ENCODE measurements at places on chromosomes 11 and 22.

- DNase-seq: no peak
These were observed 25.8 kb downstream of the MRGPRD start for GRCh38 chr11:68954836-68955606.

GRCh38 chr11:35100013-35100383 is 39.0 kb upstream of the CD44 start:
- no peak for DNase-seq

GRCh38 chr22:39468487-39469325 is 11.9 kb downstream of the MGAT3 start:
- DNase-seq: no peak

DNA sequence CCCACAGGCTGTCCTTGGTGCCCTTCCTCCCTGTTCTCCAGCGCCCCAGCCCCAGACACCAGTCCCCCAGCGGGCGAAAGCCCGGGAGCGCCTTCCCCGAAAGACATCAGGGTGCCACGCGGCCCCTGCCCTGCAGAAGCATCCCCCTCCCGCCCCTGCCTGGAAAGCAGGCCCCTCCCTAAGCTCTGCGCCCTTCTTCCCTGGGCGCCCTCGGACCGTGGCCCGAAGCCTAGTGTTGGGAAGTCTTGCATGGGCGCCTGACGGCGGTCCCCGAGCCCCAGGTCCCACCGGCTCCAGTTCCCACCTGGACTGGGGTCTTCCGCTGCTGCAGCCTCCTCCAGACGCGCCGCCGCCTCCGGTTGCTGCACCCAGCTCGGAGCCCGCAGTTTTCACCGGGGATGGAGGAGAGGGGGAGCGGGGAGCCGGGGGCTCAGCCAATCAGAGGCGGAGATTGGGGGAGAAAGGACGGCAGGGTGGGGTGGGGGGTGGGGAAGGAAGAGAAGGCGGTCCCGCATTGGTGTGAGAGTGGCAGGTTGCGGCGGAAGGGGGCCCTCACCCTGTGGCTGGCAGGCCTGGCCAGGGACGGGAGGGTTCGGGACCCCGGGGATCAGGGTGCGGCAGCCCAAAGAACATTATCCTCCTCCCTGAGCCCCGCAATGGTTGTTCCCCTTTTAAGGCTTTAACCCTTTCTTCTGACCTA is at the start of gene THY1:
TSS of gene THY1 (minus strand) at position 364 of the 700 bp plus-strand sequence. CDS start 2,267 bp downstream, outside the sequence.
- no peak for DNase-seq

GRCh38 chr11:26335903-26336302 is 4.0 kb downstream of the ANO3 start:
- DNase-seq: no peak

DNA sequence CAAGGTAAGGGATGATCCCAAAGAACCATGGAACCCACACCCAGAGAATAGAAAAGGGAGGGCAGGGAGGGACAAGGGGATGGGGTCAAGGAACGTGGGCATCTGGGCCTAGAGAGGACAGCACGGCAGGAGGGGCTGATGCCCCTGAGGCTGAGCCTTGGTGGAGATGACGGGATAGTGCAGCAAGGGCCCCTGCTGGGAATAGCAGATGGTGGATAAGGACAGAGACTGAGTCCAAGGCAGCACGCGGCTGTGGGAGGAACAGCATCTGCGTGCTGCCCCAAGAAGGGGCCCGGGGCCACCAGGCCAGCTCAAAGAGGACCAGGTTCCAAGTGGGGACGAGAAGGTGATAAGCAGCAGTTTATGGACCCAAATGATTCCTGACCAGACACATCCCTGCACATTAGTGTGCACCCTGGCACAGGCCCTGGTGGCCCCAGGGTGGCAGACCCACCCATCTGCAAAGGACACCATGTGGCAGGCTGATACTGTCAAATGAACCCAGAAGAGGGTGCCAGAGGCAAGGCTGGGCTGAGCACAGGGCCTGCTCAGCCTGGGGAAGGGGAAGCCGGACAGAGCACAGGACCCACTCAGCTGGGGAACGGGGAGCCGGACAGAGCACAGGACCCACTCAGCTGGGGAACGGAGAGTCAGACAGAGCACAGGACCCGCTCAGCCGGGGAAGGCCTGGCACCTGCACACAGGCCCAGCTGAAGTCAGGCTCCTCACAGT is 12.8 kb upstream of the TESMIN start:
- no peak for DNase-seq

DNA sequence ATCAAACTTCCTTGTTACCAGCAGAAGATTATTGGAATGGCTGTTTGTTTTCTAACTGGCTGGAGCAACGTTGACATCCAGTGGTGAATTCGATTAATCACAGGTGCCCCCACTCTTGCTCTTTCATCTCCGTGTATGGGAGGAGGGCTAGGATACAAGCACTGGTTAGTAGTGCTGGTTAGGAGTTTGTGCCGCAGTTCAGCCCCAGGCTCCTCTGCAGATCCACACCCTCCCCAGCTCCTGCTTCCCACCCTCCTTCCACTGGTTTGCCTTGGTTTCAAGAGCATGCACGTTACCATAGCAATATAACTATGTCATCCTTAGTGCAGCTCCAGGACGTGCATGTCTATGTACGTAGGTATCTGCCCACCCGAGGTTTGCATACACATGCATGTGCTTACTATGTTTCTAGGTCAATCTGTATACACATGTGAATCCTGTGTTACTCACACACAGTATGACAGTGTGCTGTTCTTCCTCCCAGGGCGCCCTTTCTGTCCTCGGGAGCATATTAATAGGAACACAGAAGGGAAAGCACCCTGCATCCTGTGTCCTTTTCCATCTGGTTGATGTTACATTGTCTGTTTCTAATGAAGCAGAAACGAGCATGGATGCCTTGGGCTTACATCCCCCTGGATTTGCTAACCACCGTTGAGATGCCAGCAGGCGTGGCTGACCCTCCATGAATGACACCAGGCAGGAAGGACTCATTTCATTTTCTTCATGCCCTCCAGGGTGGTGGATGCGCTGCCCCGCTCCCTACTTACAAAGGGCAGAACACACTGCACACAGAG is 539.3 kb downstream of the OPCML start:
- DNase-seq: no peak

- no peak for DNase-seq
These were observed 13.2 kb downstream of the IFITM10 start for GRCh38 chr11:1737080-1737757.

- DNase-seq: no peak
These were observed 85.0 kb downstream of the CD44 start for GRCh38 chr11:35223991-35224390.

DNA sequence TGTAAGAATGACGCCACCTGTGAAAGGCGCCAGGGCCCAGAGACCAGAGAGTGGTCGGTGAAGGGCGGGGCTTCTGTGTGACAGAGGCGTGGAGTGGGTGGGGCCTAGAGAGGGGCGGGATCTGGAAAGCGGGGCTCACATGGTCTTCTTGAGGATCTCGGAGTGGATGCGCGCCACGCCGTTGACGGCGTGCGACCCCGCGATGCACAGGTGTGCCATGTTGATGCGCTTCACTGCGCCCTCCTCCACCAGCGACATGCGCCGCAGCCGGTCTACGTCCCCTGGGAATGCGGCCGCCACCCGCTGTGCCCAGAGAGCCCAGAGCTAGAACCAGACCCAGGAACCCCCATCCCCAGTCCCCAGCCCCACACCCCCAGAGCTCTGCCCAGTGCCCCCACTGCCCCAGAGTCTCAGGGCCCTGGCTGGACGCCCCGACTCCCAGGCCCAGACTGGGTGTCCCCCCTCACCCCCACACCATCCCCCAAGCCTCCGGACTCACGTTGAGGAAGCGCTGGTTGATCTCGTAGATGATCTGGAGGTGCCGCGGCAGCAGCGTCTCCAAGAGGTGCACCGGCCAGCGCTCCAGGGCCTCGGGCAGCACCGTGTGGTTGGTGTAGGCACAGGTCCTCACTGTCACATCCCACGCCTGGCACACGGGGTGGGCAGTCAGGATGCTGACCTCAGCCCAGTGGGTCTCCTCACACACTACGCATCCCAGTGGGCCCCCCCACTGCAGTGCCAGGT is 6.2 kb downstream of the PYGM start:
- DNase-seq: no peak

- no peak for DNase-seq
These were observed 499.8 kb downstream of the DLG2 start for GRCh38 chr11:85127349-85127748.

DNA sequence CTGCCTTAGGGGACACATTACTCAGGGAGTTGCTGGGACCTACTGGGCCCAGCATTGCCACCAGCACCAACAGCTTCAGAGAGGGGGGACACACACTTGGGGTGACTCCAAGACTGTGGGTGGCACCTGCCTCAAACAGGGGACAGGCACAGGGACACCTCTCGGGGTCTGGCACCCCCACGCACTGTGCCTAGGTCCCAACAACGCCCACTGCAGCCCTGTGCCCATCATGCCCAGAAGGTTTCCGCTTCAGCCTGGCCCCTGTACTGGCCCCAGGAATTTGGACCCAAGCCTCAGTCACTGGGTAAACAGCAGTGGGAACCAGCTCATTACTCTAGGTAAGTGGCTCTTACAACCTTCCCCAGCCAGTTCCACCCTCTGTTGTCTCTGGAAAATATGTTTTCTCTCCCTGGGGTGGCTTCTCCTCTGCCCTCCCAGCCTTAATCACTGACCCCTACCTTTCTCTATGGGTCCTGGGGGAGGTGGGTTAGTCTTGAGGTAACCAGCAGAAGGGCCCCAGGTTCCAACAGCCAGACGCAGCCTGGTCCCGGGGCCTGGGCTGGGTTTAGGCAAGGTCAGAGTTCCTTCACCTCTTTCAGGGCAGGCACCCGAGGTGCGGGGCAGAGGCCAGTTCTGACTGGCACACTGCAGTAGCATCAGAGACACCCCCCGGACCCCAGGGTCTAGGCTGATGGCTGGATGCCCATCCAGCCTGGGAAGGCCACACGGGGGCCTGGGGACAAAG is 123.6 kb downstream of the MED15 start:
- no peak for DNase-seq

DNA sequence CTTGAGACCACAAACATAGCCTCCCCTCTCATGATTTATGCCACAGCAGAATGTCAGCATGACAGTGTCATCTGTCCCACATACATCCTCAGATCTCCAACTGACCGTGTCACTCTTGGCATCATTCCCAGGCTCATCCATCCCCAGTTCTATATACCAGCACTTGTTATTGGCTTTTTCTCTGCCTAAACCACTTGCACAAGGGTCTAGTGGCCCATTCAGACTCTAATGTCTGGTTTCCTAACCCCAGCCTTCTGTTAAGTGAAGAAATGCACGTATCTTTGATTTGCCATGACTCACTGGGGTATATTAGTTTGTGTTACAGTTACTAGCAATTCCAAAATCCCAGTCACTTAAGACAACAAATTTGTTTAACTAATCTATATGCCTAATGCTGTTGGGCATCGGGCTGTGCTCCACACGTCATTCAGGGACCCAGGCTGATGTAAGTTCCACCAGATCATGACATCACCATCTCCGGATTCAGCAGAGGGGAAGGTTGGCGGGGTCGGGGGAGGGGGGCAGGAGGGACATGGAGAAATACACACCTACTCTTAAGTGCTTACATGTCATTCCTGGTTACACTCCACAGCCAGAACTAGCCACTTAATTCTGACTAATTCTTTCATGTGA is 517.4 kb downstream of the BUD13 start:
- DNase-seq: no peak

DNA sequence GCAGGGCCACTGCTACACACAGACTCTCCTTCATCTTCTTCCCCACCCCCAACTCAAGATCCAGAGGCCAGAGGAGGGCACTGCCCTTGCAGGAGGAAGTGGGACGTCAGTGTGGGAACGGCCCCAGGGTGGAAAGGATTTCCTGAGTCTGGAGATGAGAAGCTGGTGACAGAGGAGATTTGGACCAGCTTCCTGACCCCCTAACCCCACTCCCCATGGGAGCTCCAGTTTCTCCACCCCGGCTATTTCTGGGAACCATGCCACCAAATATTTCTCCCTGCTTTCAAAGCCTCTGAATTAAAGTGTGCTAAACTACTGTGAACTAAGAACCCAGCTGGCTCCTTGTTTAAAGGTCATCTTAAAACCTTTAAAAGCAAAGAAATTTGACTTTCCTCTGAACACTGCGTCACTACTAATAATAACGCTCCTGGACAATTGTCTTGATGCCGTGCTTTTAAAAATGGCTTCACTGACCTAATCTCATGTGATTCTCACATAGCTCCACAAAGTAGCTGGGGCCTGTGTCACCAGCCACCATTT is 46.6 kb downstream of the CWC15 start:
- DNase-seq: no peak

- DNase-seq: no peak
These were observed 122.3 kb downstream of the RCN1 start for GRCh38 chr11:32213223-32213622.

DNA sequence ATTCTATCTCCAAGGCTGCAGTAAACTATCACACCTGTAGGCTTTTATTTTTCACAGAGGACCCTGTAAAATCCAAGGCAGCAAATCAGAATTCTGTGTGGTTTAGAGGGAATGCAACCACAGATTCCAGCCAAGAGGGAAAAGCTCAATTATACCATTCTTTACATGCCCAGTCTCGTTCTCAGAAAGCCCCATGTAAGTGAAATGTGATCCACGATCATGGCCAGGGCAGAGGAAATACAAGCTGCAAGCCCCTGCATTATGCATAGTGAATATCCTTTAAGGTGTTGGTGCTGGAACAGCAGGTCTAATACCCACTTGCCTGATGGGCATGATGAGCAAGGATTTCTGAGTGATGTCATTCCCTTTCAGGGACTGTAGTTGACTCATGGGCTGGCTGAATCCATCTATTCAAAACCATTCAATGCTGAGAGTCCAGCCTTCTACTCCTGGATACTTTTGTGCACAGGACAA is 198.7 kb upstream of the MTMR2 start:
- no peak for DNase-seq

- no peak for DNase-seq
These were observed 33.9 kb downstream of the ANO1 start for GRCh38 chr11:70112017-70112434.

- no peak for DNase-seq
These were observed 159.8 kb downstream of the ADAMTS15 start for GRCh38 chr11:130608287-130608686.

GRCh38 chr11:13851691-13852090 is 110.8 kb upstream of the SPON1 start:
- no peak for DNase-seq

- DNase-seq: no peak
These were observed 96.0 kb upstream of the ARHGAP20 start for GRCh38 chr11:110808248-110808647.

DNA sequence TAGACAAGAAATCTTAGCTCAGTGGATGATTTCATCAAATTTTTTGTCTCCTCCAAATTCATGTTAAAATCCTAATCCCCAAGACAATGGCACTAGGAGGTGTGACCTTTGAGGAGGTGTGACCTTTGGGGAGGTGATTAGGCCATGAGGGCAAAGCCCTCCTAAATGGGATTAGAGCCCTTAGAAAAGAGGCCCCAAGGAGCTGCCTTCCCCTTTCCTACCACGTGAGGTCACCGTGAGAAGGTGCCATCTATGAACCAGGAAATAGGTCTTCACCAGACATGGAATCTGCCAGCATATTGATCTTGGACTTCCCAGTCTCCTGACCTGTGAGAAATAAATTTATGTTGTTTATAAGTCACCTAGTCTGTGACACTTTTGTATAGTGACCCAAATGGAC is 138.7 kb downstream of the TRIM29 start:
- no peak for DNase-seq

All from GM18507 (cell line).